ENCODE measurements at places on chromosomes 11 and 22. TPM values are rescaled to one million over a fixed set of nuclear protein-coding genes. Genes with fewer than 3 reads are reported as not detected.

DNA sequence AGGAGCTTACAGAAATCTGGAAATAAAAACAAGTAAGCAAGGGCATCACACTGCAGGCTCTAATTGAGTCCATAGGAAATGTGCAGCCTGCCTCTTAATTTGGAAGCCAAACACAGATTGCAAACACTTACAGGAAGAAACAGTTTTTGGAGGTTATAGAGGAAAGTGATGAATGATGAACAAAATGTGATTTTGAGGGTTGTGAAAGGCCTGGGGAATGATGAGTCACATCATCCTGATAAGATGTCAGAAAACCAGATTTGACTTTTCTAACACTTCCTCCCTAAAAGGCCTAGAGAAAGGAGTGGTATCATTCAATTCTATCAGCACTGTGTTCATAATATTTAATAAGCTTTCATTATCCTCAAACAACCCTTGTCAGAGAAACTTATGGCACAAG, 96.6 kb upstream of the POU2AF2 start:
- H3K27ac ChIP-seq = no peak overlapping the region
- H3K27me3 ChIP-seq = peaks cover 22% of the 10 kb centered on the region
- H3K36me3 ChIP-seq = no peaks in the 10 kb centered on the region
- no peak for DNase-seq

DNA sequence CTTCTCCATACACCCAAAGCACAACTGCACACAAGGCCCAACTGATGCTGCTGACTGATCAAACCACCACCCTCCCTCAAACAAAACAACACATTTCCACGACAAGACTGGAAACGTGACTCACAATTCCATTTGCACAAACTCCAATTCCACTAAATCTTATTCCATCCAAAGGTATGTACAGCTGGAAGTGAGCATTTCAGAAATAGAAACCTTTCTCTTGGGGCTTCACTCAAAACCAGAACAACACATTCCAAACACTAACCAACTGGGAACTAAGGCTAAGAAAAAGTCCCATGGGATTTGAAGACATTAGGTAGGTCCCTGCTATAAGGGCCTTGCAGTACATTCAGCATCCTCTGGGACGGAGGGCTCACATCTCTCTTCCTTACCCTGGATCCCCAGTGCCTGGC, 19.6 kb downstream of the MORC2 start:
- H3K4me1 ChIP-seq = peaks cover 39% of the 10 kb centered on the region
- H3K27ac ChIP-seq = no peak overlapping the region
- H3K4me3 ChIP-seq = no peak overlapping the region
- DNase-seq = no peak

- H3K4me1 ChIP-seq = no peaks in the 10 kb centered on the region
- H3K4me3 ChIP-seq = no peak overlapping the region
- no peak for DNase-seq
- no peak overlapping the region for H3K27ac ChIP-seq
Measured at GRCh38 chr11:7080900-7081299, 7.9 kb upstream of the RBMXL2 start.

Gene GGT5
- total RNA-seq = not detected

Gene TMX2
- total RNA-seq = 44.0 TPM

- DNase-seq = no peak
- H3K4me3 ChIP-seq = no peak overlapping the region
- peaks cover 10% of the 10 kb centered on the region for H3K27me3 ChIP-seq
- peaks cover 49% of the 10 kb centered on the region for H3K4me1 ChIP-seq
- H3K27ac ChIP-seq = no peak overlapping the region
Measured at GRCh38 chr11:10412266-10412665, 42.8 kb upstream of the AMPD3 start.

Gene MMP11
- 1.2 TPM for total RNA-seq

Gene METTL15
- 9.4 TPM for total RNA-seq

DNA sequence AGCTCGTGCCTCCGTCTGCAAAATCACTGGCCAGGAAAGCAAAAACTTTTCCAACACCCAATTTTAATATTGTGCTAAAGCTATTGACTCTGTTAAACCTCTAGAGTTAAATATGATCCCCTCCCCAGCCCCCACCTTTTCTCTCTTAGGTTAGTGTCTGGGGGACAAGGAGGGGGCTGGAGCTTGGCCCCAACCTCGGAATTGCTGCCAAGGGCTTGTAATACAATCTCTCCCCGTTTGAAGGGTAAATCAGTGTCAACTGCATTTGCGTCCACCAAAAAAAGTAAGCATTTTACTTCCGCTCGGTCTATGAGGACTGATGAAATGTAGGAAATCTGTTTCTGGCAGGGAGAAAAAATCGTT, at the start of gene GAS2:
Gene GAS2 (plus strand): TSS at position 287 of the 363 bp plus-strand sequence. CDS start 8,259 bp downstream, outside the sequence.
- peaks cover 2% of the 10 kb centered on the region for H3K36me3 ChIP-seq
- no peak within 1 kb of the TSS for H3K27ac ChIP-seq
- H3K4me3 ChIP-seq = no peak within 1 kb of the TSS

Gene TEX54
- total RNA-seq = not detected

Gene NUP160
- 50.0 TPM for total RNA-seq

GRCh38 chr22:46058591-46059519, 81.9 kb upstream of the WNT7B start:
- no peak for DNase-seq
- peak overlapping the region; percentile 94 for H3K27ac ChIP-seq
- peaks cover 37% of the 10 kb centered on the region for H3K4me1 ChIP-seq
- no peaks in the 10 kb centered on the region for H3K27me3 ChIP-seq
- H3K36me3 ChIP-seq = peaks cover 2% of the 10 kb centered on the region
- peak overlapping the region; percentile 67 for H3K4me3 ChIP-seq

DNA sequence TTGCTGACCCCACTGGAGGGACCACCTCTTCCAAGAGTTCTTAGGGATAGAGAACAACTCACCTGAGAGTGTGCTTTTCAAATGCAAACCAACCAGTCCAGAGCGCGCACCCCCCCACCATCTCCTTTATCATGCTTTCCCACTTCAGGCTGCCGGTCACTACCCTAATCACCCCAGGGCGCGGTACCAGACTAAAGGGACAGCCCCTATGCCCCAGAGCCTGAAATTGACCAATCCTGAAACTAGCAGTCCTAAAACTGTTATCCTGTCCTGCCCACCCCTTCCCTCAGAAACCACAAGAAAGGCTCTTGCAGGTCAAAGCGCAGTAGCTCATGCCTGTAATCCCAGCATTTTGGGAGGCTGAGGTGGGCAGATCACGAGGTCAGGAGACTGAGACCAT, 37.0 kb downstream of the NEAT1 start:
- H3K36me3 ChIP-seq = no peaks in the 10 kb centered on the region
- no peak overlapping the region for H3K4me3 ChIP-seq
- DNase-seq = no peak
- no peak overlapping the region for H3K27ac ChIP-seq

DNA sequence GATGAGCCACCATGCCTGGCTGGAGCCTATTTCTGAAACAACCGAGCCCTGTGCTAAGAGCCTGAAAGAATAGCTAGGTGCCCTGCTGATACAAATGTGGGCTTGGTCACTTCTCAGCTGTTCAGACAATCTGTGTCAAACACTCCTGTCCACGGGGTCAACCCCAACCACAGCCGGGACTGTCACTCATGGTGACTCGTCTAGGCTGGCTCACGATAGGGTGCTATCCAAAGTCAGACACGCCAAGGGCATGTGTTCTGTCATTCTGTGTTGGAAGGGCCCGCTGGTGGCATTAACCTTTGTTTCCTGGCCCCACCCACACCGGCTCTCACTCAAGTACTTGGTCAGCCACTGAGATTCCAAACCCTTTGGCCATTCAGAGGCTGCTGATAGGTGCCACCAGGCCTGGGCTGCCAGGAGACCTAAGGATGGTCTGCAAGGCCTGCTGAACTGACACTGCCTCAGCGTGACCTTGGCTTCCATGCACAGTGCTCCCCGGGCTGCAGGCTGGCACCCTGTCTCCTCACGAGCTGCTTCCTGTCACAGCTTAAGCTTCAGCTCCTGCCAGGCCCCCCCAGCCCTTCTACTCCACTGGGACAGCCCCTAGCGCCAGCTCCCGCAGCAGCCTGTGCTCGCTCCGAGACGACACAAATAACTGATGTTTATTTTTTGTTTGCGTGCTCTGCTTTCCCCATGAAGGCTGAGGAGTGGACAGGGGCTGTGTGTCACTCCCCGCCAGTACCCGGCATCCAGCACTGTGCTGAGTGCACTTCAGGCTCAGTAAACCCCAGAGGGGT, 14.2 kb upstream of the CDC42BPG start:
- DNase-seq = no peak
- peaks cover 69% of the 10 kb centered on the region for H3K4me1 ChIP-seq
- H3K4me3 ChIP-seq = peak overlapping the region; percentile 83
- H3K27me3 ChIP-seq = no peaks in the 10 kb centered on the region
- H3K27ac ChIP-seq = peak overlapping the region; percentile 98

GRCh38 chr22:17012267-17012666, 4.2 kb upstream of the GAB4 start:
- no peaks in the 10 kb centered on the region for H3K4me1 ChIP-seq
- peaks cover 76% of the 10 kb centered on the region for H3K27me3 ChIP-seq
- no peak overlapping the region for H3K27ac ChIP-seq
- H3K4me3 ChIP-seq = no peak overlapping the region
- DNase-seq = no peak
- H3K36me3 ChIP-seq = peaks cover 5% of the 10 kb centered on the region

DNA sequence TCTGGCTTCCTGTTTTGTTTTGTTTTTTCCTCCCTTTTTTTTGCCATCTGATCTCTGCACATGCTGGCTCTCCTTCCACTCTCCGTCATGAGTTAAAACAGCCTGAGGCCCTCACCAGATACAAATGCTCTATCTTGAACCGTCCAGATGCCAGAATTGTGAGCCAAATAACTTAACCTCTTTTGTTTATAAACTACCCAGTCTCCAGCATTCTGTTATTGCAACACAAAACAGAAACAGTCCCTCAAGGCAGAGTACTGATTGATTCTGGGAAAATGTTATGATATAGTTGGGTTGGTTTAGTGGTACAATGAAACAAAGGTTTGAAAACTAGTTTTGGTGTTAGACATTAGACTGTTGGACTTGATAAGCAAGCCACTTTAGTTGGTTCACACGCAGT, 1390.0 kb upstream of the RAG2 start:
- DNase-seq = no peak
- H3K4me1 ChIP-seq = no peaks in the 10 kb centered on the region

DNA sequence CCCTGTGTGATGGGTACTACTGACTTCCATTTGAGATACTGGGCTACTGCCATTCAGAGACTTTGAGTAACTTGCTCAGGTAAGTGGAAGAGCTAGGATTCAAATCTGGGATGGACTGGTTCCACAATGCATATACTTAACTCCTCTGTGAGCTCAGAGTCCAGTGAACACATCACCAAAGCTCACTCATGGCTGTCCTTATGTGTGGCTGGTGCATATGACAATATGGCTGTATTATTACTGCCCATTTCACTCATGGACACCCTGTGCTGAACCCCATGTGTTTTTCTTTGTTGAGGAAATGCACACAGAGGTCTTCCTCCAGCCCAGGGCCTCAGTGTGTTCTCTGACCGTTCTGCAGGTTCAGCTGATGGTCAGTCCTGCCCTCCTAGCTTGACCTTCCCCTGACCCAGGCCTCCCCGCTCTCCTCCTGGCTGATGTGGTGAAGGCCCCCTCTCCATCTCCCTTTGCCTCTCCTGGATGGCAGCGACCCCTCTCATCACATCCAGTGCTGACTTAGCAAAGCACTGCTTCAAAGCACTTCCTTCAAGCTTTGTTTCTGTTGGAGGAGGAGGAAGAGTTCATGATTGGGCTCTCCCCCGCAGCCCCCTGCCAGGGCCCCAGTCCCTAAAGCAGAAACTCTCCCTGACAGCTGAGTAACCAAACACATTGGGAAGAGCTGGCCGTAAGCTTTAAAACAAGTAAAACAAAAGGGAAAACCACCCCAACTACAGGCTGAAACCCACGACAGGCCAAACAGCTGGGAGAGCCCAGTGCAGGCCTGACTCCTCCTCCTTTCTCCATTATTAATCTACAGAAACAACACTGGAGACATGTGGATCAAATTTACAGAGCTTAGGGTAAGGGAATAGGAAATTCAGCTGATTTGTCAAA, 101.2 kb downstream of the NAT10 start:
- no peak for DNase-seq
- peaks cover 2% of the 10 kb centered on the region for H3K36me3 ChIP-seq
- no peak overlapping the region for H3K4me3 ChIP-seq
- peaks cover 16% of the 10 kb centered on the region for H3K4me1 ChIP-seq

GRCh38 chr11:88292171-88292843, 45.2 kb downstream of the CTSC start:
- no peaks in the 10 kb centered on the region for H3K27me3 ChIP-seq
- no peak overlapping the region for H3K27ac ChIP-seq
- H3K4me3 ChIP-seq = no peak overlapping the region
- peaks cover 10% of the 10 kb centered on the region for H3K36me3 ChIP-seq
- no peak for DNase-seq

- no peak for DNase-seq
- no peak overlapping the region for H3K4me3 ChIP-seq
- no peaks in the 10 kb centered on the region for H3K4me1 ChIP-seq
- H3K27me3 ChIP-seq = peaks cover 5% of the 10 kb centered on the region
- H3K36me3 ChIP-seq = peaks cover 2% of the 10 kb centered on the region
- H3K27ac ChIP-seq = no peak overlapping the region
Measured at GRCh38 chr11:19905280-19905853, 192.7 kb downstream of the NAV2 start.

Gene HTR3B
- total RNA-seq = not detected

GRCh38 chr11:26700574-26701235, 21.2 kb downstream of the SLC5A12 start:
- no peaks in the 10 kb centered on the region for H3K36me3 ChIP-seq
- no peak overlapping the region for H3K4me3 ChIP-seq
- no peaks in the 10 kb centered on the region for H3K4me1 ChIP-seq
- no peak for DNase-seq

GRCh38 chr11:6652182-6652581, 3.4 kb downstream of the DCHS1 start:
- H3K27me3 ChIP-seq = no peaks in the 10 kb centered on the region
- DNase-seq = no peak
- H3K27ac ChIP-seq = no peak overlapping the region
- peaks cover 6% of the 10 kb centered on the region for H3K36me3 ChIP-seq
- no peak overlapping the region for H3K4me3 ChIP-seq

Gene INS
- not detected for total RNA-seq

DNA sequence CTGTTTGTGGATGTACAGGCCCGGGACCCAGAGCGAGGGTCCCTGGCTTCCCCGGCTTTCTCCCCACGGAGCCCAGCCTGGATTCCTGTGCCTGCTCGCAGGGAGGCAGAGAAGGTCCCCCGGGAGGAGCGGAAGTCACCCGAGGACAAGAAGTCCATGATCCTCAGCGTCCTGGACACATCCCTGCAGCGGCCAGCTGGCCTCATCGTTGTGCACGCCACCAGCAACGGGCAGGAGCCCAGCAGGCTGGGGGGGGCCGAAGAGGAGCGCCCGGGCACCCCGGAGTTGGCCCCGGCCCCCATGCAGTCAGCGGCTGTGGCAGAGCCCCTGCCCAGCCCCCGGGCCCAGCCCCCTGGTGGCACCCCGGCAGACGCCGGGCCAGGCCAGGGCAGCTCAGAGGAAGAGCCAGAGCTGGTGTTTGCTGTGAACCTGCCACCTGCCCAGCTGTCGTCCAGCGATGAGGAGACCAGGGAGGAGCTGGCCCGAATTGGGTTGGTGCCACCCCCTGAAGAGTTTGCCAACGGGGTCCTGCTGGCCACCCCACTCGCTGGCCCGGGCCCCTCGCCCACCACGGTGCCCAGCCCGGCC, 16.7 kb upstream of the ACR start:
- H3K27ac ChIP-seq = no peak overlapping the region
- H3K36me3 ChIP-seq = no peaks in the 10 kb centered on the region
- H3K4me3 ChIP-seq = no peak overlapping the region

Data from T-helper 17 cell (primary cell).